ENCODE measurements at places on chromosomes 6 and 20.

GRCh38 chr20:16314320-16314719 lies 258.9 kb downstream of the KIF16B start:
- no peak for DNase-seq

- peak; percentile 36 for DNase-seq
Measured at GRCh38 chr6:50819904-50820868, 1.5 kb downstream of the TFAP2B start.

- DNase-seq: no peak
Measured at GRCh38 chr6:41255110-41255509, 27.0 kb downstream of the TREML4 start.

DNA sequence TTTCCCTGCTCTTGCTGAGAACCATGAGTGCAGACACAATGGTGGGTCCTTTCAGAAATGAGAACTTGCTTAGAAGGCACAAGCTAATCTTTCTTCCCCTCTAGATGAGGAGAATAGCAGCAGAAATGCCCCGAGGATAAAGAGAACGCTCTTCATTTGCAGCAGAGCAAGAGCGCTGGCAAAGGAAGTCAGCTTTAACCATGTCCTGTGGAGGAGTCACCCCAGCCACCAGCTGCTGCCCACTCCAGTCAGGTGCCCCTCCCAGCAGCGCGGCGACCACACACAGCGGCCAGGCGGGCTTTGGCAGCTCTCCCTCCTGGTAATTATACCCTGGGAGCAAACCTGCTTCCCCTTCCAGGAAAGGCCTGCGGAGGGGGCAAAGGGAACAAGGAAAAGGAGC lies 42.4 kb upstream of the EMILIN3 start:
- DNase-seq: no peak
